Aorta (tissue), 5 donors: ENCODE measurements at places on chromosomes 5 and 9. TPM values are rescaled to one million over a fixed set of nuclear protein-coding genes. Genes with fewer than 3 reads are reported as not detected.

CMYA5 gene
- polyA plus RNA-seq: 3.3 TPM

RNF180 gene
- 10.2 TPM for polyA plus RNA-seq

ZFP37 gene
- polyA plus RNA-seq: 2.0 TPM

TRPM3 gene
- polyA plus RNA-seq: 1.8 TPM

ARL14EPL gene
- not detected for polyA plus RNA-seq

WDR38 gene
- polyA plus RNA-seq: 0.75 TPM
